ENCODE measurements at places on chromosomes 4 and X.

DNA sequence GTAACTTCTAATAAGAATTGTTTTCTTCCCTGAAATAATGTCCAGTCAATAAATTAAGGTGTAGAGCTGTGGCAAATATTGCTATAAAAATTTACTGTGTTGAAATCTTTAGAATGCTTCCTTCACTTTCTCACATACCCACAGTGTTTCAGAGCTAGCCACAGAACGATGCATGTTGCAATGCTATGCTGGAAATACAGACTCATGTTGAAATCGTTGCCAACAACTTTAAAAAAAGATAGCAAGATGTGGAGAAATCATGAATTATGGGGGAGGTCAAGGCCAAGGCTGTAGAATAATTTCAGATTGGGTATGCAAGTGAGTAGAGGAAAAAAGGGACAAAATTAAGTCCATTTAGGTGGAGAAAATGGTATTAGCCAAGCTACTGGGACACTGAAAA lies 204.8 kb downstream of the VEGFC start:
- no peak for DNase-seq

GRCh38 chr4:83436680-83437079 lies 18.9 kb downstream of the HELQ start:
- DNase-seq: no peak

- no peak for DNase-seq
Observed at GRCh38 chr4:39732728-39733127, 34.8 kb downstream of the UBE2K start.

DNA sequence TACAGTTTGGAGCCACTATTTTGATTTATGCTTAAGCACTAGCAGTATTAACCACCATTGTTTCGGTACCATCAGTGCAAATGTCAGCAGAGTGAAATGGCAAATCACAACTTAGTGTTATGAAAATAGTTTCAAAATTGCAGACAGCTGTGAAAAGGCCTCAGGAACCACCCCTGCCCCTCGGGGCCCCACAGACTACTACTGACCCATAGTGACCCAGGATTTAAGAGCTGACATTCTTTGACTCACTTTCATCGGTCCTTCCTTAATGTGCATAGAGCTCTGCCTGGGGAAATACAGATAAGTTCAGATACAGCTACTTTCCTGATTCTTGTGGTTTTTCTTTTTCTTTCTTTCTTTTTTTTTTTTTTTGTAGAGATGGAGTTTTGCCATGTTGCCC lies 3.3 kb upstream of the BBS7 start:
- DNase-seq: peak; percentile 68

DNA sequence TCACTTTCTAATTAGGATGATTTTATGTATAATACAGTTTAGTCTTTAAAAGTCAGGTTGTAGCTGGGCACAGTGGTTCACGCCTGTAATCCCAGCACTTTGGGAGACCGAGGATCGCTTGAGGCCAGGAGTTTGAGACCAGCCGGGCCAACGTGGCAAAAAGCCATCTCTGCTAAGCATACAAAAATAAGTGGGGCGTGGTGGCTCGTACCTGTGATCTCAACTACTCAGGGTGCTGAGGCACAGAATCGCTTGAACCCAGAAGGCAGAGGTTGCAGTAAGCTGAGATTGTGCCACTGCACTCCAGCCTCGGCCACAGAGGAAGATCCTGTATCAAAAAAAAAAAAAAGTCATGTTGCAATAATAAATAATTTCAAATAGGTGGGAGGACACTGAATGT lies 364.2 kb downstream of the BMPR1B start:
- DNase-seq: no peak
